GM12878 (cell line): ENCODE measurements at places on chromosomes 6 and 20. TPM values are rescaled to one million over a fixed set of nuclear protein-coding genes. Genes with fewer than 3 reads are reported as not detected.

TREM2 gene
- not detected in 2 replicates for total RNA-seq

KHDRBS2 gene
- not detected in 2 replicates for total RNA-seq

COL21A1 gene
- not detected in 2 replicates for total RNA-seq

HUS1B gene
- total RNA-seq: 0.45 and 1.3 TPM in 2 replicates

NOX3 gene
- not detected in 2 replicates for total RNA-seq

TBC1D32 gene
- 4.2 and 5.7 TPM in 2 replicates for total RNA-seq

MYH7B gene
- 0.13 TPM in 1 of 2 replicates, not detected in the other for total RNA-seq

TRAPPC3L gene
- not detected in 2 replicates for total RNA-seq

CLIC5 gene
- not detected in 2 replicates for total RNA-seq

HCRTR2 gene
- not detected in 2 replicates for total RNA-seq

SAMD5 gene
- 0.23 TPM in 1 of 2 replicates, not detected in the other for total RNA-seq

TUBB1 gene
- total RNA-seq: not detected in 2 replicates

ALDH8A1 gene
- total RNA-seq: 0.66 and 0.97 TPM in 2 replicates

WFDC5 gene
- not detected in 2 replicates for total RNA-seq

TULP1 gene
- not detected in 2 replicates for total RNA-seq

PRND gene
- total RNA-seq: not detected in 2 replicates

GOPC gene
- total RNA-seq: 18.6 and 19.1 TPM in 2 replicates

MYT1 gene
- not detected in 2 replicates for total RNA-seq

SLC22A7 gene
- 0.31 TPM in 1 of 2 replicates, not detected in the other for total RNA-seq

RNF114 gene
- 56.9 and 62.9 TPM in 2 replicates for total RNA-seq

SLA2 gene
- total RNA-seq: 1.7 and 2.1 TPM in 2 replicates

DEFB132 gene
- not detected in 2 replicates for total RNA-seq

DAAM2 gene
- total RNA-seq: 0.05 TPM in 1 of 2 replicates, not detected in the other

RBM24 gene
- total RNA-seq: not detected in 2 replicates

STK4 gene
- 96.2 and 101 TPM in 2 replicates for total RNA-seq

SYCP2L gene
- not detected in 2 replicates for total RNA-seq

TGM3 gene
- total RNA-seq: not detected in 2 replicates

WFDC10A gene
- not detected in 2 replicates for total RNA-seq

SOX18 gene
- 5.6 TPM in 2 replicates for total RNA-seq

HLA-DMB gene
- 106 and 114 TPM in 2 replicates for total RNA-seq

SLC22A16 gene
- not detected in 2 replicates for total RNA-seq

SYCP2 gene
- 0.13 TPM in 2 replicates for total RNA-seq

CEP57L1 gene
- total RNA-seq: 13.9 and 16.5 TPM in 2 replicates
